ENCODE measurements at places on chromosomes 7 and 10. TPM values are rescaled to one million over a fixed set of nuclear protein-coding genes. Genes with fewer than 3 reads are reported as not detected.

GPAM gene
- total RNA-seq: 30.4 TPM

ZNF487 gene
- total RNA-seq: 24.2 TPM

OR13A1 gene
- total RNA-seq: not detected

SPDYE5 gene
- total RNA-seq: not detected

ZWINT gene
- 14.1 TPM for total RNA-seq

CACNB2 gene
- total RNA-seq: 35.3 TPM

TEX36 gene
- not detected for total RNA-seq

MGMT gene
- 10.1 TPM for total RNA-seq

RUFY2 gene
- total RNA-seq: 83.3 TPM

SH2D4B gene
- 0.23 TPM for total RNA-seq

SNX8 gene
- total RNA-seq: 8.3 TPM

TBXAS1 gene
- total RNA-seq: 6.0 TPM

All from diencephalon (tissue), 1 donor.